NCI-H446 (cell line): ENCODE measurements at places on chromosomes 11 and 22.

DNA sequence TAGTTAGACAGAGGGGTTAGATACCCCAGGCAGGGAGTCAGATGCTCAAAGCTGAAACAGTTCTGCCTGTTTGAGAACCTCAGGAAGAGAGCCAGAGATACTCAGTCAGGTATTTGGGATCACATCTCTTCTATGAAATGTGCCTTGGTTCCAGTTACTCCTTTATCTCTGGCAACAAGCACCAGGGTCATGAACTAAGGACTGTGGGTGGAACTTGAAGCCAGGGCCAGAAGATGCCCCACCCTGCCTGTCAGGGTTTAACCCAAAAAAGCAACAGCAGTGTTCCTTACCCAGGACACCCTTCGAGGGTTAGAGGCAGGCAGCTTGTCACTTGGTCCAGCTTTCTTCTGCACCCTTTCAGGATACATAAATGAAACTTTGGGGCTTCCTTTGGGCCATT lies 15.0 kb upstream of the WT1 start:
- no peak for DNase-seq

DNA sequence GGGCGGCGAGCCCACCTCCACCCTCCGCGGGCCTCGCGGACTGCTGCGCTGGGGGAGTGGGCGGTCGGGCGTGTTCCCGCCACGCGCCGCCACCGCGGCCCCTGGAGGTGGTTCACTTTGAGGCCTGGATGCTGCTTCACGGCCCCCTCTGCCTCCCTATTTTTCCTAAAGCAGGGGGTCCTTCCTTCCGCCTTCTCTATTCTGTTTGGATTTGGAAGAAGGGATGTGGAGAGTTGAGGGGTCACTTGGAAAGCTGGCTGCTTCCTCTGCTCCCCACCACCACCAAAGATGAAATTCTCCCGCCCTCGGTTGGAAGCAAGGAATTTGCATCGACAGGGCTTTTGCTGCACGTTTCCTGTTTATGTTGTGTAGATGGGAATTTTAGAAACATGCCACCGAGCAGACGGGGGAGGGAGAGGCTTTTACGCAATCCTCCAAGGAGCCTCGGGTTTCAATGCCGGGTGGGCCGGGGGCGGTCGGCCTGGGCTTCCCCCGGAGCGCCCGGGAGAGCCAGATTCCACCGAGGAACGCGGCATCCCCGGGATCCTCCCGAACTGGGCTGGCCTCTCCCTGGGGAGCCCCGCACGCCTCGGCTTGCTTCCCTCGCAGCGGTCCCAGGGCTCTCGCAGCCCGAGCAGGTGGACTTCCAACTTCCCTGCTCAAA lies 403 bp upstream of the SBF2 start:
- peak; percentile 43 for DNase-seq

DNA sequence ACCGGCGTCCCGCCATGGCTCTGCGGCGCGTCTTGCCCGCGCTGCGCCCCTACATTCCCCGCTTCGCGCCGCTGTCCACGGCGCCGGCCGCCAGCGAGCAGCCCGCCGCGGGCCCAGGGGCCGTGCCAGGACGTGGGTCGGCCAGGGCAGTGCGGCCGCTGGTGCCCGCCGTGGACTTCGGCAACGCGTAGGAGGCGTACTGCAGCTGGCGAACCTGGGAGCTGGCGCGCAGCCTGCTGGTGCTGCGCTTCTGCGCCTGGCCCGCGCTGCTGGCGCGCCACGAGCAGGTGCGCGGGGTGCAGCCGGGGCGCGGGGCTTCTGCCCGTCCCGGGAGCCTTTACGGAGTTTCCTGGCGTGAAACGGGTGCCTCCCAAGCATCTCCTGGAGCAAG lies 20.1 kb downstream of the DGCR6L start:
- DNase-seq, result no peak

DNA sequence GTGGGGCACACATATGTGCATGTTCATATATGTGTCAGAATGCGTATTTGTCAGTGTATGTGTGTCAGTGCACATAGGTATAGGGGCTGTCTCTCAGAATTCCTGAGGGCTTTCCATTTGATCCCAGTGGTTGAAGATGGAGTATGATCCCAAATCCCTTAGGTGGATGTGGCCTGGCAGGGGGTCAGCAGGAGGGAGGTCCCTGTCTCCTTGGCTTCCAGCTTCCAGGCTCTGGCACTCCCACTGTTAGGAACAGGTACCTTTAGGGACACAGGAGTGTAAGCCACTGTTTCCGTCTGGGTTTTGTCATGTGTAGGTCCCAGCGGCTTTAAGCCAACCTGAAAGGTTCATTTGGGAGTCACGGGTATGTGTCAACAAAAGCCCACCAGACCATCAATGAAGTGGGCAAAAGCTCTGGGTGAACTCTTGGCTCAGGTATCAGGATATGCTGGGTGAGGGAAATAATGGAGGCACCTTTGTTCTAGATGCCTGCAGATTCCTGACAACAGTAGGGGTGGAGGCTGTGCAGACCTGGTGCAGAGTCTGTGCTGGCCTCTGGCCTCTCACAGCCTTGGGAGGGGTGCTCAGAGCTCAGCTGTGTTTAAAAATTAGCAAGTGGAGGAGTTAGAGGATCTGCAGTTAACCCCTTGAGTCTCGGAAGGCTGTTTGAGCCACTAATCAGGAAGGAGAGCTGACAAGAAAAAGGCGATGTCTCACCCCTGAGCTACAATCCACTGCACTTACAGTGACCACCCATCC lies 9.0 kb downstream of the KCNQ1OT1 start:
- no peak for DNase-seq

- no peak for DNase-seq
These were observed 2350.4 kb upstream of the RAG2 start for GRCh38 chr11:38948392-38948791.

GRCh38 chr11:17721242-17721999 lies 2.0 kb downstream of the MYOD1 start:
- DNase-seq, result no peak

DNA sequence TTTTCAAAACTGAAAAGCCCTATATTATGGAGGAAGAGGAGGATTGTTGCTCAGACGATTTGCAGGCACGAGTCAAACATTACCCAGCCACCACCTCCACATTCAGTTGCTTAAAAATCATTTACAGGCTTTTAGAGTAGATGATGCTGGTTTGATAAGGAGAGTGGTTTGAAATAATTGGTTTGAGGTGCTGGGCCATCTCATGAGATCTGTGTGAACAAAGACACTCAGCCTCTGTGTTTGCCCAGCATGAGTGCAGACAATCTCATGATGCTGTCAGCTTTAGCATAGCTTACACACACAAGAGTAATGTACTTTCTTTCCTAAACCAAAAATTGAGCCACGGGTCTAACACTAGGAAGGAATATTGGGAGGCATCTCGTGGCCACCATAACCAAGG lies 4.3 kb downstream of the SLC43A3 start:
- no peak for DNase-seq

- DNase-seq, result no peak
These were observed 31.7 kb upstream of the GRAMD4 start for GRCh38 chr22:46588279-46589140.
